ENCODE measurements at places on chromosomes 5 and 9.

GRCh38 chr9:114149765-114150340, 5.5 kb upstream of the COL27A1 start:
- no peak for DNase-seq

GRCh38 chr9:124673063-124673462, 98.0 kb downstream of the NR6A1 start:
- DNase-seq, result no peak

DNA sequence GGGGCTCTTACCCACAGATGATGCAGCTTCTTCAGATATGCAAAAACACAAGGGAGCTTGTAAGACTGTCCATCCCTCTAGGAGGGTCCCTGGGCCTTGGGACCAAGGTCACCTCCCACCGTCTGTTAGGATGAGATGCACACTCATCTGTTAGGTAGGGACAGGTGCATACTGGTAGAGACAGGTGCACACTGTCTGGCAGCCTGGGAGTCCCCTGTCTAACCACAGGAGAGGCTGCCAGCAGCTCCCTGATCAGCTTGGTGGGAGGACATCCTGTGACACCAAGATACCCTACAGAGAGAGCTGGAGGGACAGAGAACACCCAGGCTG, 13.2 kb downstream of the TSPAN17 start:
- DNase-seq, result no peak

GRCh38 chr9:87882627-87883026, at the start of gene SPATA31E1:
SPATA31E1 (plus strand) TSS chr9:87882877; CDS start chr9:87882892, 15 bp downstream.
- DNase-seq, result no peak

- DNase-seq, result peak; percentile 20
These were observed 160.0 kb downstream of the RMI1 start for GRCh38 chr9:84140535-84141101.

DNA sequence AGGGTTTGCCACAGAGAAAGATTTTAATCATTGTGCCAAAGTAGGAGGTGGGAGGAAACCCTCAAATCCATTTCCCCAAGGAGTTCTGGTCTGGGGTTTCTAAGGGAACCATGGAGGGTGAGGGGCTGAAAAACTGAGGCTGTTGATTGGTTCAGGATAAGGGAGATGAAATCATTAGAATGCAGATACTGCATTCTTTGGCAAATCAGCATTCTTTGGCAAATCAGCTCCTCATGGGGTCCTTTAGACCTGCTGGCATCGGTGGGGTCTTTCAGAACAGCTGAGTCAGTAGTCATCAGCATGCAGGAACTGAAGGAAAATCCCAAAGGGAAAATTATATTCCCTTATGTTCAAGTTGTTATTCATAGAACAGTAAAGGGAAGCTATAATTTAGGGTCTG, 585.5 kb downstream of the ISL1 start:
- DNase-seq, result no peak

- DNase-seq, result no peak
These were observed 341.1 kb downstream of the ASTN2 start for GRCh38 chr9:117073539-117074341.

DNA sequence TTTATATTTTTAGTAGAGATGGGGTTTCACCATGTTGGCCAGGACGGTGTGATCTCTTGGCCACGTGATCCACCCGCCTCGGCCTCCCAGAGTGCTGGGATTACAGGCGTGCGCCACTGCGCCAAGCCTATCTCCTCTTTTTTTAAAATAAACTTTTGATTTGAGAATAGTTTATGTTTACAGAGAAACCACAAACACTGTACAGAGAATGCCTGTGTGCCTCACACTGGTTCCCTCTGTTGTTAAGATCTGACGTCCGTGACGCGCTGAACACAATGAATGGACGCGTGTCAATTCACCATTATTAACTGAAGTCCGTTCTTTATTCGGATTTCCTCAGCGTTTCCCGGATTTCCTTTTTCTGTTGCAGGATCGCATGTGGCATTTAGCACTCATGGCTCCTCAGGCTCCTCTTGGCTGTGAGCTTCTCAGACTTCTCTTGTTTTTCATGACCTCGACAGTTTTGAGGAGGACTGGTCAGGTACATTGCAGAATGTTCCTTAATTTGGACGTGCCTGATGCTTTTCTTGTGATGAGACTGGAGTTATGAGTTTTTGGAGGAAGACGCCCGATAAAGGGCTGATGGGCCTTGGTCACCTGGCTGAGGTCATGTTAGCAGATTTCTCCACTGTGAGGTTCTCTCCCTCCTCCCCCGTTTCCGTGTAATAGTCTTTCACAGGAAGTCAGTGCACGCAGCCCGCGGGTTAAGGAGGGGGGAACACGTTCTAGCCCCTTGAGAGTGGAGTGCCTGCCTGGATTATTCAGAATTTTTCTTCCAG, 69.6 kb downstream of the ANKRD33B start:
- DNase-seq, result no peak

GRCh38 chr9:93951655-93952118, 3.5 kb downstream of the BARX1 start:
- DNase-seq, result no peak

DNA sequence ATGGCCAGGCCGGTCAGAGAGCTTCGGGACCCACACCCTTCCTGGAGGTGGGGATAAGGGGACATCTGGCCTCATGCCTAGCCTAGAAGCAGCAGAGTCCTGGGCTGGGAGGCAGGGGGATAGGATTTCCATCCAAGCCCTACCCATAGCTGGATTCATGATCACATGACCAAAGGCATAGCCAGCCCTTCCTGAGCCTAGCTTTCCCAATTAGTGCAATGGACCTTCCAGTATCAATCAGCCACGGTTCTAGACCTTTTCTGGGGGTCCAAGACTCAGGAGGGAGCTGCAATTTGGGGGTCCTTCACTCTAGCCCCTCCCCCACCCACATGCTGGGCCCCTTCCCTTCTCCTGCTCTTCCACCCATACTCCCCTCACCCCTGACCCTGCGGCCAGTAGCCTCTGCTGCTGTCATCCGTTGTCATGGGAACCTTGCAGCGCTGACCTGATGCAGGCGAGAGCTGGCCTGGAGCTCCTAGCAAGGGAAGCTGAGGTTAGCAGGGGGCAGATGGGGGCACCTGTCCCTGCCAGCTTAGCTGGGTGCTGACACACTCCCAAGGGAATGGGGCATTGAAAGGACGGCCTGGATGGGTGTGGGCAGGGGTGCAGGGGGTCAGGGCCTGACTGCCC, 44.6 kb downstream of the CXXC5 start:
- DNase-seq, result no peak

DNA sequence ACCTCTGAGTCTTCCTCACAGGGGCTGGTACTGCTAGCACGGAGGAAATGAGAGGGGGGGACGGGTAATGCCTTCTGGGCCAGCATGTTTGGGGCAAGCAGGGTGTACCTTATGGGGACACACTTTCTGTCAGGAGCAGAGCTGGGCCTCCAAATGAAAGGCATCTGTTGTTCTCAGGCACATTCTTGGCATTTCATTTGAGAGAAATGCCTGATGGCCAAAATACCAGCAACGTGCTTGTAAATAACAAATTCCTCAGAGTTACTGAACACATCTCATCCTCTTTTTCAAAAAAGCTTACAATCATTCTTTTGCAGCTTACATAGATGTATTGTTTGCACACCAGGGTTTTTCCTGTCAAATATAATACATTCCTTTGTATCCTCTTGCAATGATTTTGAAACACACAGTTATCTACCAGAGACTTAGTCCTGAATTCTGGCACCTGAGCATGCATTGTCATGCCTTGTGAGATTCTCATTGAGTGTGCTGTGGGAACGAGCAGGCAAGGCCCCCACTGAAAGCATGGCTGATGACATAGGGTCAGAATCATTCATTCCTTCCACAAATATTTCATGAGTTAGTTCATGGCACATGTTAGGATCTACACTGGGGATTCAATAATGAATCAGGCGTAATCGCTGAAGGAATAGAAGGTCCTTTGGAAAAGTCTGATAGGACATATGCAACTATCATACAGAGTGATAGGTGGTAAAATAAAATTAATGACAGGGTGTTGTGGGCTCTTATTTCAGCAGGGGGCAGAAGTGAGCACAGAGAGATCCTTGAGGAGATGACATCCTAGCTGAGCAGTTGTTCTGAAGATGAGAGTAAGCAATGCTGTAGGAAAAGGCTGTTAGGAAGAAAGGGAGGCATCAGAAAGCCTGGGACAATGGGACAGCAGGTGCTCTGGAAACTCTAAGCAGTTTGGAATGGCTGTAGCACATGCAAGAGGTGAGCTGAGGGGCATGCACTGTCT, 260.9 kb upstream of the TUT7 start:
- DNase-seq, result no peak

- DNase-seq, result no peak
These were observed 92.1 kb upstream of the IER5L start for GRCh38 chr9:129270205-129270604.

GRCh38 chr5:1220351-1220750, 4.8 kb upstream of the SLC6A18 start:
- DNase-seq, result no peak

DNA sequence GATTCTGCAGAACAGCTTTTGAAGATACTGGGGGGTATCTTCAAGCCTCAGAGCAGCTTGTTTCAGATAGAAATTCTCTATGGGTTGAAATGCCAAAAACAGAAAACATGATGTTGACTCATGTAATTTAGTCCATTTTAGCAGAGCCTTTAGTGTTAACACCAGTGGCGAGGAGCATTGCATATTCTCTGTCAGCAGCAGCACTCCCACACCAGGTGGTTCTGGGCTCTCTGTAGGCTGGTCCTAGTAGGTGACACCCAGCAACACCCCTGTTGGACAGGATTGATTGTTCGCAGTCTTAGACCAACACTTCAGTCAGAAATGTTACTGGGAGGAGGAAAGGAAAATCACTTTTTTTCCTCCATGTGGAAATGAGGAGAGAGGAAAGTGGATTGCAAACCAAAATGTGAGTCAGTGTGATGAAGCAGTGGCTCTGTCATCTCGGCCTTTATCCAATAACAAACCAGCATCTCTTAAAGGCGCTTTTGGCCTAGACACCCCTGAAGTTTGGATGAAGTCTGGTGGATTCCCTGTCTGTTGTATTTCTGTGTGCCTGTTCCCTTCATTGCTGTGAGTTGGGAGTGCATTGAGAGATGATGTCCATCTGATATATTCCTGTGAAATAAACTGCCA, 16.8 kb downstream of the SLC46A2 start:
- no peak for DNase-seq

- no peak for DNase-seq
These were observed 2.3 kb downstream of the FAM221B start for GRCh38 chr9:35826071-35826701.
